ENCODE measurements at places on chromosomes 5 and 9. TPM values are rescaled to one million over a fixed set of nuclear protein-coding genes. Genes with fewer than 3 reads are reported as not detected.

DNA sequence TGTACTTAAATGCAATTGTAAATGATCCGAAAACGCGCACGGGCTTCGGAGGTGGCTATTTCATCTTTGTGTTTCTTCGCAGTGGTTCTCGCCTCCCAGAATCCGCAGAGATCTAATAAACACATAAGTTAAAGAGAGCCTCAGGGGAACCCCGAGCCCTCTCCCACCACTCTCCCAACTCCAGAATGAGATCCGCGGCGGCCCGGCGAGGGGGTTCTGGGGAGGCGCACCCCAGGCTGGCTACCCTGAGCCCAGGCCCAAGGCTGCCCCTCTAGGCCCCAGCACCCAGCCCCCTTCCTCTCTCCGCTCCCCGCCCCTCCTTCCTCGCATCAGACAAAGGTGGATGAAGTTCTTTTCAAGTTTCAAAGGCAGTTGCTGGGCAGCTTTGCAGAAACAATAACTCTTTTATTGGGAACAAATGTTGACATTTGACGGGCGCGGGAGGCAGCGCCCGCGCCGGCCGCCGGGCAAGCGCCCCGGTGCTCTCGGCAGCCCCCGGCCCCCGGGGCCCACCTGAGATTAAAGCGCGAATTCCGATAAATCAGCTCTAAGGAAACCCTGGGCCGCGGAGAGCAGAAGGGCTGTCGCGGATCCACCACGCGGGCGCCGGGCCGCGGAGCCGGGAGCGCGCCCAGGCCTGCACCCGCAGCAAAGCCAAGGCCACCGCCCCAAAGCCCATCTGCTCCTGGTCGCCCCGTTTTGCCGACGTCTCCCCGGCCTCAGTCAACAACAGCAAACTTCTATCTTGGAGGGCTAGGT, 8.4 kb downstream of the IRX2 start:
- H3K36me3 ChIP-seq, result no peaks in the 10 kb centered on the region
- H3K4me3 ChIP-seq, result peak overlapping the region; percentile 35
- H3K27me3 ChIP-seq, result peaks cover 82% of the 10 kb centered on the region
- no peaks in the 10 kb centered on the region for H3K4me1 ChIP-seq
- H3K27ac ChIP-seq, result peak overlapping the region; percentile 86

DNA sequence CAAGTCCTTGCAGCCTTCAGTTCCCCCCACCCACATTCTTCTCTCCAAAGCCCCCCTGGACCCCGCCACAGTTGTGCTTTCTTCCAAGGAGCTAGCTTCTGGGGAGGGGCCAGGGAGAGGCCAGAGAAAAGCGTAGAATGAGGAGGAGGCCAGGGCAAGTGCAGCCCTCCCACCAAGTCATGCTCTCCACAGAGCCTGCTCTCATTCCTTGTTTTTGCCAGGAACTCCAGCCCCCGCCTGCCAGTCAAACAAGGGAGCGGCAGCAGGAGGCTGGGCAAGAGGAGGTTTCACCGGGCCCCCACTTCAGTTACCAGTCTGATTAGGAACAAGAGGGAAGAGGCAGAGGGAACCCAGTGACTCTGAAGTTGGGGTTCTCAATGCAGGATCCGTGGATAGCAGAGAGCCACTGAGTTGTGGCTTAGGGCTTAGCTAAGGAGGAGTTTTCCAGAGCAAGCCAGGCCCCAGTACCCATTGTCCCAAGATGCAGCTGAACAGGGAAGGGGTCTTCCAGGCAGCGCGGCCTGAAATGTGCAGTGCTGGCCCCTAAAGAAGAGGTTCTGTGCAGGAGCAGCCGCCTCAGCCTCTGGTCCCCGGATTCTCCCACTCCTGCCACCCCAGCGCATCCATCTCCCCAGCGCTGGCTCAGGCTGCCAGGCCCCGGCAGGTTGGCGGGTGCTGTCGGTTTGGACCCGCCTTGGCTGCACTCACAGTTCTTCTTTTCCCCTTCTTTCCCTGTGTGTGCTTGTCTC, 120.6 kb downstream of the DAB2IP start:
- peak; percentile 37 for DNase-seq
- no peaks in the 10 kb centered on the region for H3K27me3 ChIP-seq
- H3K4me1 ChIP-seq, result no peaks in the 10 kb centered on the region

GRCh38 chr5:144284931-144285502, 114.3 kb downstream of the KCTD16 start:
- no peak for DNase-seq
- no peaks in the 10 kb centered on the region for H3K27me3 ChIP-seq
- no peak overlapping the region for H3K4me3 ChIP-seq
- no peak overlapping the region for H3K27ac ChIP-seq
- no peaks in the 10 kb centered on the region for H3K4me1 ChIP-seq
- no peaks in the 10 kb centered on the region for H3K36me3 ChIP-seq

DNA sequence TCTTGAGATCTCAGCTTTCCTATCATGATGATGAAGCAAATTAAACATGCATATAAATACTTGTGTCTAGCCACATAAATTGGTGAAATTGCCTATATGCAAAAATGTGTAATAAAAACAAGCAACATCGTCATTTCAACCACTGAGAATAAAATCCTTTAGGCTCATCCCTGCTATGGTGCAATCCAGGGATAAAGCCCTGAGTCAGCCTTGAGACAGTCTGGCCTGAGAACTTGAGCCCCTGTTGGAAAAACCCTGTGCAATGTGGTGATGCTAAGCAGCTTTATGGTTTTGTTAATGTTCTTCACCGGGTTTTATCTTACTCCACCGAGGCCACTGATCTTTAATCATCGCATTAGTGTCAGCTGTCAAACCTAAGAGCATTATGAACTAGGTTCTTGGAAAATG, 170.5 kb downstream of the DCP2 start:
- H3K4me1 ChIP-seq, result no peaks in the 10 kb centered on the region
- DNase-seq, result no peak
- H3K27me3 ChIP-seq, result no peaks in the 10 kb centered on the region
- H3K36me3 ChIP-seq, result no peaks in the 10 kb centered on the region
- no peak overlapping the region for H3K27ac ChIP-seq
- no peak overlapping the region for H3K4me3 ChIP-seq

DNA sequence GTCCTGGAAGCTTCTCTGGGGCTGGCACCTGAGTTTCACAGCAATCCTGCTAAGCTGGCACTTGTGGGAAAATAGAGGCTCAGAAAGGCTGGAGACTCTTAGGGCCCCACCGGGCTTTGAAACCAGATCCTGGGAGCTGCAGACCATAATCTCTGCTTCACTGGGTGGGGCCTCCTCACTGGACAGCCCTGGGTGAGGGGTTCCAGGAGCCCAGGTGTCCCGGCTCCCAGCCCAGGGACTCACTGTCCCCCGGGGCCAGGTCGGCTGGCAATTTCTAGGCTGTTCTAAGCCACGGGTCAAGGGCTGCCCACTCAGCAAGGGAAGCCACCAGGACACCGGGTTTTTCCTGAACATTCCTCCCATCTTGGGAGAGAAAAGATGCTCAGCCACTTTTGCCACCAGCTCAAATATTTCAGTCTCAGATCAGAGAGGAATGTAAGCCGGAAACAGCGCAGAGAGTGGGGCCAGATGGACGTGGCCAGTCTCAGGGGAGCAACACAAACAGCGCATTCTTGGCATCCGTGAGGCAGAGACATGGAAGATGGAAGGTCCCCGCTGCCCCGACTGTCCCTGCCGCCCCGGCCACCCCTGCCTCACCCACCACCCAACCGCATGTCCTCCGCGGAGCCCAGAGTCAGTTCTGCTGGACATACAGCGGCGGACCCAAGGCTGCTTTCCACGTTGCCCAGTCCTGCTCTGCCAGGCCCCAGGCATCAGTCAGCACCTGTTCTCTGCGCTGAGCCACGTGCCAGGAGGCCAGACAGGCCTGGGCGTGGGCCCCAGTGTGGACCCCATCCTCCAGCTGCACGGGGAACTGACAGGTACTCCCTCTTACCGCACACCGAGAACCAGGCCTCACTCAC, 72.6 kb downstream of the VAV2 start:
- H3K36me3 ChIP-seq, result no peaks in the 10 kb centered on the region
- peaks cover 20% of the 10 kb centered on the region for H3K4me1 ChIP-seq
- H3K27me3 ChIP-seq, result no peaks in the 10 kb centered on the region
- peak overlapping the region; percentile 58 for H3K27ac ChIP-seq
- no peak overlapping the region for H3K4me3 ChIP-seq

- no peak for DNase-seq
- peaks cover 5% of the 10 kb centered on the region for H3K4me1 ChIP-seq
- H3K27ac ChIP-seq, result no peak overlapping the region
- no peak overlapping the region for H3K4me3 ChIP-seq
- H3K36me3 ChIP-seq, result no peaks in the 10 kb centered on the region
Observed at GRCh38 chr9:132750668-132751067, 80.4 kb downstream of the GTF3C4 start.

- H3K4me1 ChIP-seq, result peaks cover 49% of the 10 kb centered on the region
- H3K27me3 ChIP-seq, result peaks cover 7% of the 10 kb centered on the region
- peak overlapping the region; percentile 60 for H3K27ac ChIP-seq
Observed at GRCh38 chr5:179265514-179266290, 79.6 kb downstream of the ADAMTS2 start.

- peaks cover 4% of the 10 kb centered on the region for H3K27me3 ChIP-seq
- H3K27ac ChIP-seq, result no peak overlapping the region
- DNase-seq, result no peak
- H3K36me3 ChIP-seq, result no peaks in the 10 kb centered on the region
- no peak overlapping the region for H3K4me3 ChIP-seq
- H3K4me1 ChIP-seq, result no peaks in the 10 kb centered on the region
Observed at GRCh38 chr5:175457466-175457865, 13.5 kb upstream of the DRD1 start.

DNA sequence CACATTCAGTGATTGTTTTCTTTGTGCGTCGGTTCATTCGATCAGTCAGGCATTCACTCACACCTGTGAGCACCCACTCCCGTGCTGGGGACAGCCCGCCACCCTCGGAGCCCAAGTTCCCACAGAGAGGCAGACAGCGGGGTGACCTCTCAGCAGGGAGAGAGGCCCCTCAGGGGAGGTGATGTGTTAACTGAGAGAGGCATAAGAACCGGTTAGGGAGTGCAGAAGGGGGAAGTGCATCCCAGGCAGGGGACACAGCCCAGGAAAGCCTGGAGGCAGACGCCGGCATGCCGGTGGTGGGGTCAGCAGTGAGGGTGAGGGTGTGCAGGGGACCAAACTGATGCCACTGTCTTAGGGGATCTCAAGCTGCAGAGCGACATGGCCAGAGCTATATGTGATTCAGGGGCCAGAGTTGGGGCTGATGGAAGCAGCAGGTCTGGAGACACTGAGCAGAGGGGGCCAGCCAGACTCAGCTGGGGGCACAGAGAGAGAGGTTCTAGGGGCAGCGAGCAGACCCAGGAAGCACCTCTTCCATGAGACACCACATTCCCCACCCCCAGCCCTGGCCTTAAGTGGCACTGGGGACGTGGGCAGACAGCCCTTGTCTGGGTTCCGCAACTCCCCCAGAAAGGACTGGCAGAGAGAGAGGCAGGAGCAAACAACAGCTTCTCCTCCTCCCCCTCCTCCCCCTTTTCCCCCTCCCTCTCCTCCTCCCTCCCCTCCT, 35.9 kb downstream of the HK3 start:
- no peaks in the 10 kb centered on the region for H3K4me1 ChIP-seq
- H3K4me3 ChIP-seq, result no peak overlapping the region
- H3K27ac ChIP-seq, result no peak overlapping the region
- peaks cover 75% of the 10 kb centered on the region for H3K27me3 ChIP-seq
- DNase-seq, result no peak

GRCh38 chr5:152270096-152270495, 135.0 kb downstream of the NMUR2 start:
- no peak overlapping the region for H3K27ac ChIP-seq
- no peak overlapping the region for H3K4me3 ChIP-seq
- peaks cover 5% of the 10 kb centered on the region for H3K4me1 ChIP-seq

GRCh38 chr5:72584466-72584865, 77.3 kb upstream of the ZNF366 start:
- no peaks in the 10 kb centered on the region for H3K4me1 ChIP-seq
- H3K27me3 ChIP-seq, result no peaks in the 10 kb centered on the region

GRCh38 chr5:39092581-39093351, 18.6 kb upstream of the RICTOR start:
- H3K4me1 ChIP-seq, result no peaks in the 10 kb centered on the region
- no peaks in the 10 kb centered on the region for H3K27me3 ChIP-seq
- no peak for DNase-seq
- H3K4me3 ChIP-seq, result no peak overlapping the region
- no peak overlapping the region for H3K27ac ChIP-seq
- H3K36me3 ChIP-seq, result no peaks in the 10 kb centered on the region

DNA sequence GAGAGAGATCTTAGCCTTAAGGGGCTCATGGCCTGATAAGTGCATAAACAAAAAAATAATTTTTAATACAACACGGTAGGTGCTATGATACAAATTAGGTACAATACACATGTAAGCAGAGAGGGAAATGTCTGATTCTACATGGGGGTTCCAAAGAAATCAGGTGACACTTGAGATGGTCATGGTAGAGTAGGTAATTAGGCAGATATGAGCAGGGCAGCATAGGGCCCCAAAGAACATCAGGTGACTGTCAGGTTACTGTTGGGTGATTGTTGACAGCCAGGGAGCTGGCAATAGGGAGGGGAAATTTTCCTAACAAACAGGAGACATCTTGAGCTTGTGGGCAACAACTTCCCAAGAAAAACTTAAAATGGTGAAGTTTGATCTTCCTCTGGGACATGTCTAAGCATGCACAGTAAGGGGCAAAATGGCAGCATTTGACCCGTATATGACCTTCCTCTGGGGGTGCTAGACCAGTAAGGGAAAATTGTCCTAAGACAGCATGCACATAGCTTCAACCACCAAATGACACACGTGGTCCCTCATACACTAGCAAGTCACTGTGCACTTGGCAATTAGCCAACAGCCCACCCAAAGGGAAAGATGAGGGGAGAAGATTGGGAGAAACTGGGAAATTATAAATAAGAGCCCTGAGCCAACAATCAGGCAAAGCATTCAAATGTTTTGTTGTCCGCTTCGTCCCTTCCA, 37.3 kb upstream of the TENT4A start:
- H3K27me3 ChIP-seq, result no peaks in the 10 kb centered on the region
- H3K4me1 ChIP-seq, result no peaks in the 10 kb centered on the region
- no peak overlapping the region for H3K27ac ChIP-seq
- H3K36me3 ChIP-seq, result no peaks in the 10 kb centered on the region

- no peak overlapping the region for H3K27ac ChIP-seq
- no peaks in the 10 kb centered on the region for H3K4me1 ChIP-seq
Observed at GRCh38 chr9:117096138-117096537, 318.7 kb downstream of the ASTN2 start.

DNA sequence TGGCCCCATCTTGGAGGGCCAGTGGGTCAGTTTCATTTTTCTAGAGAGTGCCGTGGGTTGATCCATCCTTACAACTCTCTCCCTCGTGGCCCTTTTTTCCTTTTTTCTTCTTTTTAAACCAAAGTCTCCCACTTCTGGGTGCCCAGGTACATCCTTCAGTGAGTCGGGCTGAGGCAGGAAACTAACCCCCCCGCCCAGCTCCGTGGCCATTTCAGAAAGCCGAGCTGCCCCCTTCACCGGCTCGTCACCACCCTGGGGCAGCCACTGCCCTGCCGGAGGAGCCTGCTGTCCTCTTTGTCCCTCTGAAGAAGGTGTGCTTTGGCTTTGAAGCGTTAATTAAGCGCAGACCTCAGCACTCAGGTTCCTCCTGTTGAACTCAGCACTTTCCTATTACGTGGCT, 5.2 kb downstream of the CFAP77 start:
- no peak for DNase-seq
- H3K36me3 ChIP-seq, result no peaks in the 10 kb centered on the region
- H3K27ac ChIP-seq, result no peak overlapping the region
- peaks cover 14% of the 10 kb centered on the region for H3K4me1 ChIP-seq
- H3K27me3 ChIP-seq, result peaks cover 86% of the 10 kb centered on the region

GRCh38 chr5:170510559-170510958, 6.7 kb downstream of the KCNIP1 start:
- no peaks in the 10 kb centered on the region for H3K4me1 ChIP-seq
- H3K27me3 ChIP-seq, result peaks cover 10% of the 10 kb centered on the region
- H3K27ac ChIP-seq, result no peak overlapping the region
- no peaks in the 10 kb centered on the region for H3K36me3 ChIP-seq
- no peak for DNase-seq

Gene HTR4
- not detected for total RNA-seq

Gene PAEP
- total RNA-seq, result not detected

Gene PCDHA11
- 0.38 TPM for total RNA-seq

Gene FIBCD1
- 1.3 TPM for total RNA-seq
